ENCODE measurements at places on chromosomes 1 and 21.
A peak's percentile ranks its signal among the peaks of the same experiment; 100 is the strongest.

- DNase-seq = peak; percentile 53
Measured at GRCh38 chr21:37532868-37533780, 166.6 kb downstream of the DYRK1A start.

GRCh38 chr1:203215573-203215972 lies 13.9 kb downstream of the CHIT1 start:
- DNase-seq = no peak

- peak; percentile 43 for DNase-seq
Measured at GRCh38 chr21:44354001-44354405, 582 bp downstream of the TRPM2 start.

- DNase-seq = no peak
Measured at GRCh38 chr21:37700641-37701202, 215.5 kb downstream of the KCNJ6 start.

DNA sequence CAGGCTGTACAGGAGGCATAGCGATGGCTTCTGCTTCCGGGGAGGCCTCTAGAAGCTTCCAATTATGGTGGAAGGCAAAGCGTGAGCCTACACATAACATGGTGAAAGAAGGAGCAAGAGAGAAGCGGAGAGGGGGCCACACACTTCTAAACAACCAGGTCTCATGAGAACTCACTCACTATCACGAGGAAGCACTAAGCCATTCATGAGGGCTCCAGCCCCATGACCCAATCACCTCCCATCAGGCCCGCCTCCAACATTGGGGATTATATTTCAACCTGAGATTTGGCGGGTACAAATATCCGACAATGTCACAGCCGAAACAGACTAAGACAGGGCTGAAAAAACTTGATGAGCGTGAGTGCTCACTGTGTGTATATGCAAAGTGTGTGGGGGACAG lies 89.3 kb upstream of the CNIH3 start:
- no peak for DNase-seq

- no peak for DNase-seq
Measured at GRCh38 chr1:162383091-162383490, 1.6 kb downstream of the C1orf226 start.

- no peak for DNase-seq
Measured at GRCh38 chr21:46205766-46206162, 21.5 kb upstream of the SPATC1L start.

GRCh38 chr1:66175098-66175497 lies 358.9 kb upstream of the SGIP1 start:
- no peak for DNase-seq

DNA sequence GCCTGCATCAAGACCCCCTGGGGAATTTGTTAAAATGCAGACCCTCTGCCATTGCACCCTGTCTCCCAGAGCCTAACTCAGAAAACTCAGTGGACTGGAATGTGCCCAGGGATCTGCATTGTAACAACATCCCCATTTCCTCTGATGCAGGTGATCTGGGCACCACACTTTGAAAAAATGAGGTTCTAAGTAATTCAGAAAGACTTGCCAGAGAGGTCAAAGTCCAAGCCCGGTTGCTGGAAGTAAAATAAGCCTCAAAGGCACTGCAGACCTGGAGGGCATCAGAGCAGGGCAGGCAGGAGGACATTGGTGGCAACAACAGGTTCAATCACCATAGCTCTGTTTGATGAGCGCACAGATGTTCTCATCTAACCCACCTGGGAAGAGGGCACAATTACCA lies 90.7 kb downstream of the SYT2 start:
- DNase-seq = no peak

DNA sequence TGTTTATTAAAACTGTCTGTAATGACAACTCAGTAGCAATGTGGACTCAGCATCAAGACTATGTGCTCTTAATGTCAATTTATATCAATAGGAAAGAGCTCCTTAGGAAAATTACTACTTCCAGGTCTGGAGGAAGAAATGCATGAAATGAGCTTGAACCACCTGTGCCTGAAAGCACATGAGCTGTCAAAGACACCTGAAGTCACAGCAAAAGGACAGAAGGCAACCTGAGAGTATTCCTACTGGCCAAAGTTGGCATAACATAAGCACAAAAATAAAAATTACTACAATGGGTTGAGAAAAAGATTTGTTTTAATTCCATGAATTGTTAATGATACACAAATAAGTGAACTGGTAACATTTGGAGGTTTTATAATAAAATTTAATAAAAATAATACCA lies 13.4 kb upstream of the KRTAP7-1 start:
- DNase-seq = no peak

DNA sequence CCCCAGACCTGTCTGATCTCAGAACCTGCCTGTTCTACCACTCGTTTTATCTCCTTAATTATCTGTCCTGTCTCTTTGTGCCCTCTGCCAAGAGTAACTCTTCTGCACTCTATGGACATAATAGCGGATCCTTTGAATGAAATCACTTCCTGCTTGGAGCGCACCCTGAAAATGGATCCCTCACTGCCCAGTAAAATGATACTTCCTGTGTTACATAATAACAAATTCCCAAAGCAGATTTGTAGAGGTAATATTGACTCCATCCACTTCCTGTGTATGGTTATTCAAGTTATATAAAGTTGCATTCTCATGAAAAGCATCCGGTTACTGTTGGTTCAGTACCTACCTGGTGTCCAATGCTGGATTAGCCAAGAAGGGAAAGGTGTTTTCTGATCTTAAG lies 246.0 kb downstream of the TRABD2B start:
- no peak for DNase-seq

- peak; percentile 67 for DNase-seq
Measured at GRCh38 chr1:41242342-41243078, 404 bp upstream of the SCMH1 start.

GRCh38 chr1:72357411-72357810 lies 75.1 kb upstream of the NEGR1 start:
- DNase-seq = no peak

- no peak for DNase-seq
Measured at GRCh38 chr1:96792220-96792619, 70.6 kb downstream of the PTBP2 start.

DNA sequence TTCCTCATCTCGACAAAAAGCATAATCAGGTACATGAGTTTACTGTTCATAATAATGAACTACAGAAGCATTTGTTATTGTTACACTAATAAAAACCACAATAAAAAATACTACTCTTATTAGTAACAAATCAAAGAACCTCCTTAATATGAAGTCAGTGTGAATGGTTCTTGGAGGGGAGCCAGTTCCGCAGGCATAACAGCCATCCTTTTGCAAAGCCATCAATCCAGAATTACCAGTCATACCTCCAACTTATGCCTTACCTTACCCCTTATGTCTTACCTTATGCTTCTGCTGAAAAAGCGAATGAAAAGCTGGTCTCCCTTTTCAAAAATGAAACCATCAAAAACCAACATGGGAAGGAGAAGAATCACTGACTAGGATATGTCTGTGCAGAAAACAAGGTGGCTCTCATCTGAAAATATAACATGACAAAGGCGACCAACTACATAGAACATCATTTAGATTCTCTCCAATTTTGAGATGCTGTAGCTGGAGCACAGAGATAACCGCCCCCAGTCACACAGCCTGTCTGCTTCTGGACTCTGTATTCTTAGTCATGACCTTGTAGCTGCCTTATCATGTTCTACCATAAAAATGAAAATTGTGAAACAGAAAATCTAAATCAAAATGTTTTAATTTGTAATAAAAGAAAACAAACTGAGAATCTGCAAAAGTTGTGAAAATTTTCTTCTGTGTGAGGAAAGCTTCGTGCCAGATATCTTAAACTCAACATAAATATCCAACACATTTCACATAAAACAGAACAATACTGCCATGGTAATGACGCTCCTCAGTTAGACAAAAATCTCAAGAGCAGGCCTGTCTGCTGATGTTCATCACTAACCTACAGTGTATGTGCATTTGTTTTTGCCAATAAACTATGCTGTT lies 438.2 kb downstream of the SMYD3 start:
- DNase-seq = no peak

DNA sequence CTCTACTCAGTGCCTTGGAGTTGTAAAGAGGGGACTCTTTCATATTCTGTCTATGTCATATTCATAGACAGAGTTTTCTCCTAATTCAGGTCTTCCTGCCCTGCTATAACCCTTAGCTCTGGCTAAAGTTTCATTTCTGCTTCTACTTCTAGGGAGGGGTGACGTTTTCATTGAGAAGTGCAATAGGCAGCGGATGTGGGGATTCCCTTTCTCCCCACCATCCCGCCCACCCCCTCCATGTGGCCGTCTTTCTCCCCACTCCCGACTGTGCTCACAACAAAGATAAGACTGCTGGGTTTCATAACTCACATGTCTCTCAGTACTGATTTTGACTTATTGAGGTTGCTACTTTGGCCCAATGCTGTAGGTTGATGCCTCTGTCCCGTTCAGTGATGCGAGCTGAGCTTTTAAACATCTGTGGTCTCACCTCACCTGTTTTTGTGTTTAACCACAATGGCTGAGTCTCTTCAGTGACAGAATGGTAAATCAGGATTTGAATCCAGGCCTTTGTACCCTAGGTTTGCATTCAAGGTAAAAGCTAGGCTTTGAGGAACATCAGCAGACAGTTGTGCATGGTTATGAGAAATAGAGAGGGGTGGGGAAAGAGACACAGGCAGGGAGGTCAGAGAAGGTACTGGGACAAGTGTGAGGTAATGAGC lies 7.8 kb upstream of the KIF14 start:
- DNase-seq = peak; percentile 71

- DNase-seq = peak; percentile 62
Measured at GRCh38 chr1:160046494-160047110, 14.8 kb upstream of the PIGM start.

DNA sequence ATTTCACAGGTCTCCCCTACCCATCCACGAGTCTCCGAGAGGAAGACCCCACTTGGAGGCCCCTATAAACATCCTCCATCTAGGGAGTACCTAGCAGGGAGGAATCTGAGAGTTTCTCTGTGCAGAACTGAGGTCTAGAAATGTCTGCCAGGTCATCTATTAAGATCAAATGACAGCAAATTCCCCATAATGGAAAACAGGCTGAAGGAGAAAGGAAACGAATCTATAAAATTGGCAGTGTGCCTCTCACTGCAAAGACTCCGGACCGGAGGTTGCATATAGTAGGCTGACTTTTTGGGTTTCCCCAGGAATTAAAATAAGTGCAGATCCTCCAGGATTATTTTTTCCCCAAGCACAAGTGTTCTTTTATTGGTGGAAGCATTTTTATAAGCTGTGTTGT lies 57.7 kb downstream of the NMNAT2 start:
- no peak for DNase-seq

DNA sequence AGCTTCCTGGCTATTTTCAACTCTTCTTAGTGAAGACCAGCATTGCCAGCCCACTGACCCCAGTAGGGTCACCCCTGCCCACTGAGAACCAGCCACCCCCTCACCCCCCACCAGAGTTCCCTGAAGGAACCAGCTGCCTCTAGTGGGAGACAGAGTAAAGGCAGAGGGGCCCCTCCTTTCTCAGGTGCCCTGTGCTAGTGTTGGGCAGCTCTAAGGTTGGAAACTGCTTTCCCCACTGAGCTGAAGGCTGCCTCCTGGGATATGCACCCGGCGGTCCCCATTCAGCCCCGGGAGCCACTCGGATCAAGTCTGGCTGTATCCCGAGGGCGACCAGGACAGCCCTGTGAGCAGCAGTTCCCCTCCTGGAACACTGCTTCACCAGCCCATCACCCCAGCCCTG lies 111.0 kb downstream of the PGBD5 start:
- no peak for DNase-seq

DNA sequence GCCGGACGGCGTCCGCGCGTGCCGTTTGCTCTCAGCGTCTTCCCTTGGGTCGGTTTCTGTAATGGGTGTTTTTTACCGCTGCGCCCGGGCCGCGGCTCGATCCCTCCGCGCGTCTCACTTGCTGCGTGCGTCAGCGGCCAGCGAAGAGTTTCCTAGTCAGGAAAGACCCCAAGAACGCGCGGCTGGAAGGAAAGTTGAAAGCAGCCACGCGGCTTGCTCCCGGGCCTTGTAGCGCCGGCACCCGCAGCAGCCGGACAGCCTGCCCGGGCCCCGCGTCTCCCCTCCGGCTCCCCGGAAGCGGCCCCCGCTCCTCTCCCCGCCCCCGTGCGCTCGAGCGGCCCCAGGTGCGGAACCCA lies 159.8 kb downstream of the RUNX1 start:
- peak; percentile 77 for DNase-seq

DNA sequence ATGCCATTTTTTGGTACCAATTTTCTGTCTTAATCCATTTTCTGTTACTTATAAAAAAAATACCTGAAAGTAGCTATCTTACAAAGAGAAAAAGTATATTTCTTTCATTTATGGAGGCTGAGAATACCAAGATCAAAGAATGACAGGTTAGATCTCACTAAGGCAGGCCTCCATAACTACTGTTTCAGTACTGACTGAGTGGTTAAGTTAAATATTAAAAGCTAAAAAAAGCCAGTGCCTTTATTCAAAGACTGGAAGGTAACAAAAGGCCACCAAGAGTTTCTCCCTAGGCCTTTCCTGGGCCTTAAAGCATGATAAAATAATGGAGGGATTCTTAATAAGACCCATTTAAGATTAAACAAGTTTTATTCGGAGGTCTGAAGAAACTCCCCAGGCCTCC lies 687.7 kb upstream of the ADGRL4 start:
- no peak for DNase-seq

- DNase-seq = no peak
Measured at GRCh38 chr1:181499825-181500224, 16.5 kb downstream of the CACNA1E start.

DNA sequence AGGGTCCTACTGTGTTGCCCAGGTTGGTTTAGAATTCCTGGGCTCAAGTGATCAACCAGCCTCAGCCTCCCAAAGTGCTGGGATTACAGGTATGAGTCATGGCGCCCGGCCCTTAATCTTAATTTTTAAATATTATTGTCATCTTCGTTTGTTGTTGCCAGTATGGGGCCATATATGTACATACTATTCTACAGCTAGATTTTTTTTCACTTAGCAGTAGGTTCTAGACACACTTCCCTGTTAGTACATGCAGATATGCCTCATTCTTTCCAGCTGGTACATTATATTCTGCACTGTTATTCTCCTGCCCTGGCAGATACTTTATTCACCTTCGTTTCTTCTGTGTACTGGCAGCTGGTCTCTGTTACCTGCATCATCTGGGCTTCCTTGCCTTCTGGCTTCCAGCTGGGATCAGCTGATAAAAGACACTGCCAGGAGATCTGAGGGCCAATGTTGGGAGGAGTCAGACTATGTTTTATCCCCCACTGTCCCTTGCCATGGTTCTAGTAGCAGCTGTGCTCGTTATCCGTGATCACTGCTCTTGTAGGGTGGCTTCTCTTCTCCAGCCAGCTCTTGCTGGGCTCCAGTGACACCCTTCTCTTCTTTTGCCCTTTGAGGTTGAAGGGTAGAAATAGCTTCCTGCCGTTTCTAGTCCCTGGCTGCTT lies 24.7 kb downstream of the ST3GAL3 start:
- DNase-seq = no peak

Data from activated T-cell treated with anti-CD3 and anti-CD28 coated beads, Interleukin-2, amount 50 U/mL, for 48 hours (primary cell).